ENCODE measurements at places on chromosomes 11 and 22.

GRCh38 chr11:119115484-119116234 lies 5.7 kb upstream of the HINFP start:
- DNase-seq = no peak

GRCh38 chr22:50481440-50482106 lies at the start of gene ADM2:
ADM2 (plus strand) TSS chr22:50481543; CDS start chr22:50481848, 305 bp downstream.
- DNase-seq = no peak

DNA sequence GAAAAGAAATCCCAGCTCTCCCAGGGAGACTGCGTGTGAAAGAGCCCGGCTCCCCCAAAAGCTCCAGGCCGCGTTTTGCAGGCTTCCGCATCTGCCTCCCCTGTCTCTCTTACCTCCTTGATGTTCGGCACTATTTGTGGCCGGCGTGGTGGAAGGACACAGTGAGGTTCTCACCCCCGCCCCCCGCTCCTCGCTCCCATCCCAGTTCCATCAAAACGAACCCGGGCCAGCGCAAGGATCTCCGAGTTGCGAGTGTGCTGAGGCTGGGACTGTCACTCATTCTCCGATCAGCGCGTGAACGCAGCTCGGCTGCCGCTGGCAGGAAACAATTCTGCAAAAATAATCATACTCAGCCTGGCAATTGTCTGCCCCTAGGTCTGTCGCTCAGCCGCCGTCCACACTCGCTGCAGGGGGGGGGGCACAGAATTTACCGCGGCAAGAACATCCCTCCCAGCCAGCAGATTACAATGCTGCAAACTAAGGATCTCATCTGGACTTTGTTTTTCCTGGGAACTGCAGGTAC lies at the start of gene NCAM1:
Gene NCAM1, plus strand, starts transcription at position 275 of the 523 bp plus-strand sequence.
- DNase-seq = peak; percentile 98

DNA sequence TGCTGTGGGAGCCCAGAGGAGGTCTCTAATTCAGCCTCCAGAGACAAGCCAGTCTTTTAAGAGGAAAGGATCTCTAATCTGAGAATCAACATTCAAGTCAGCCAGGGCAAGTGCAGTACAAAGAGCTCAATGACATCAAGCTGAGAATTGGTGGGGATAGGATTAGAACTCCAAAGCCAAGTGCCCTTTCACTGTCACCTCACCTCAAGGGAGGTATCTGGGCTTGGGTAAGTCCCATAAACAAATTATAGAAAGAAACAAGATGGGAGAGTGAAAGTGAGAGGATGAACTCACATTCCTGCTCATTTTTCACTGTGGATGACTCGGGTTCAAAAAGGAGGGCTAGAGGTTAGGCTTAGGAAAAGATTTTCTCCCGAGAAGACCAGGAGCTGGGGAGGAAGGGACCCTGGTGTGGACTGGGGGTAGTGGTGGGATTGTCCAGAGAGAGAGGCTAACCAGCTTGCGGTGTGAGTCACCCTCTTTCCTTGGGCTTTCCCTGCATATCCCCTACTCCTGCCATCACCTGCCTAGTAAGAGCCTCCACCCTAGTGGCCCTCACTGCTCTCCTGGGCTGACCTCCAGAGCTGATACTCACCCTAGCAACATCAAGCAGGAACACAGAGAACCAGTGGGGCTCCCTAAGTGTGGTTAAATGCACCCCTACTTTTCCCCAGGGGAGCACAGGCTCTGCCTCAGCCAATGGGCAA lies 70.4 kb downstream of the RRM1 start:
- no peak for DNase-seq

GRCh38 chr11:122697636-122698167 lies 42.2 kb downstream of the UBASH3B start:
- no peak for DNase-seq

DNA sequence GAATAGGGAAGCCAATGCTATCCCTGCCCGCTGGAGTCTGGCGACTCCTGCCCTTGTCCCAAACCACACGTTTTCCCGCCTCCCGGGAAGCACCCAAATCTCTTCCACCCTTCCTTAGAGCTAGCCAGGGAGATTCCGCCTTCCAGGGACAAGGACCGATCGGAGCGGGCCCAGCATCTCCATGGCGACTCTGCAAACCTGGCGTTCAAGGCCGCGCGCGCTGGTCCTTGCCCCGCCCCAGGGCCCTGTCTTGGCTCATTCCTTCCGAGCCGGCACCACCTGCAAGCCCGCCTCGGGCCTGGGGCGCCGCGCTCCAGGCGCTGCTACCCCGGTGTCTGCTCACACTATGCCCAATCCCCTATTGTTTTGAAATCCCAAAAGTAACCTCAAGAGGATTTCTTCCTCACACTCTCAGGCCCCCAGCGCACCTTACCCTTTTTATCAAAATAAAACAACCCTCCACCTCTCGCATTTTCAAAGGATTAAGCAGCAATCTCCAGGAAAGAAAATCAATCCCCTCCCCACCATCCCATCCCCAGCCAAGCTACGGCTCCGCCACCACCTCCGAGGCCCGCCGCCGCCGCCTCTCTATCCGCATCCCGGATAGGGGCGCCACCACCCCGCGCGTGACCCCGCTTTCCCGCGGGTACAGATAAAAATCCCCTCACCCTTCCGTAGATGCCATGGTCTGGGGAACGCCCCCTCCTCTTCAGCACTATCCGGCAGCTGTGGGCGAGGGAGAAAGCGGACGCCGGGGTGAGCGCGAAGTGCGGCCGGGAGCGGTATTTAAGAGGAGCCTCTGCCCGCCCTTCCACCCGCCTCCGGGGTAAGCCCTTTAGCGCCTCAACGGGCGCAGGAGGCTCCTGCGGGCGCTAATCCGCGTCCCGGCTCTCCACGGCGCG lies 825 bp downstream of the SLC1A2 start:
- peak; percentile 68 for DNase-seq

- no peak for DNase-seq
Measured at GRCh38 chr11:120500414-120501071, 11.0 kb upstream of the GRIK4 start.

- DNase-seq = no peak
Measured at GRCh38 chr11:27390318-27391295, 27.6 kb upstream of the CCDC34 start.

GRCh38 chr11:118442301-118442700 lies 6.0 kb downstream of the KMT2A start:
- DNase-seq = no peak

- peak; percentile 69 for DNase-seq
Measured at GRCh38 chr22:50148991-50149721, 21.4 kb upstream of the PANX2 start.
